Germinal center (tissue), 1 donor: ENCODE measurements at places on chromosomes 2 and 18.

DNA sequence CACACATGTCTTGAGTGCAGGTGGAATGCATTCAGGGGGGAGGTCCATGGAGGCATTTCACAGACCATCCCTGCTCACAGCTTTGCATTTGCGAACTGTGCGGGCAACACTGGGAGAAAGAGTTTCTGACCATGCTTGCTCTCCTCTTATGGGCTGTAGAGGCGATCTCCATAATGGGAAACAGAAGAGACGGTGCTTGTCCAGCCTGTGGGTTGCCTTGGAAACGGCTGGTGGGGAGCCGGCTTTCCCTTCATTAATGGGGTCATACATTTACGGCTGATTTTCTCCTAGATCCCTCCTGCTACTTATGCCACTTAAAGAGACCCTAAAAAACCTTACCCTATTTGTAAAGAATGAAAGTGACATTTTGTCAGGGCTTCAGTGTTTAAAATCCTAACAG lies 147.4 kb downstream of the SOX11 start:
- DNase-seq = no peak

- DNase-seq = no peak
Observed at GRCh38 chr2:148978706-148979105, 59.8 kb upstream of the LYPD6B start.

- no peak for DNase-seq
Observed at GRCh38 chr2:231462729-231463465, 1.4 kb downstream of the NCL start.

GRCh38 chr18:68427951-68428401 lies 286.9 kb downstream of the TMX3 start:
- DNase-seq = no peak

DNA sequence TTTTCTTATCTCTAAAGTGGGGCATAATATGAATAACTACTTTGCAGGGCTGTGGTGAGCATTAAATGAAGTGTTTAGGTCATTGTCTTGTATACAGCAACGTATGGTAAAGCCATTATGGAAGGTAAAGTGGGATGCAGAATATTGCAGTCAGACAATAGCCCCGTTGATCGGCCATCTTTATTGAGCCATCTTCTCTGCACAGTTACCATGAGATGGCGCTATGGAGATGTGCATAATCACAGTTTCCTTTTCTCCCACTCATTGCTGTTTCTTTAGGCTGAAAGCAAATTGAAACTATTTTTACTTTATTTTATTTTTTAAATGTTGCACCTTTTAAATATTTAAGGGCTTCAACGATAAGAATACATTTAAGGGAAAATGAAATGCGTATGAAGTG lies 108.9 kb downstream of the THSD7B start:
- DNase-seq = no peak

DNA sequence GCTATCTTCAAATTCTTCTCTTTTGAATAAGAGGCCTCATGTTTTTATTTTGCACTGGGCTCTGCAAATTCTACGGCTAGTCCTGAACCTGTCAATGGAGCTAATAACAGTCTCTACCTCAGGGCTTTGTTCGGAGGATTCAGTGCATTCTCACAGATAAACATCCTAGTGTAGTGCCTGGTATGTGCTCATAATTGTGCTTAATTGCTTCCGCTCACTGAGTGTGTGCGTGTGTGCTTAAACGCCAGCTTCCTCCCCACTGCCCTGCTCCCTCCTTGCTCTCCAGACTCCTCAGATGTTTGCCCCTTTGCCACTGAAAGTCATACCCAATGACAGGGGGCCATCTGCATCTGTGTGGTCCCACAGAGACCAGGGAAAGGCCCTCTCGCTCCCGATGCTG lies 6.7 kb downstream of the GYPC start:
- DNase-seq = no peak

GRCh38 chr2:239737144-239737463 lies 288.0 kb downstream of the NDUFA10 start:
- no peak for DNase-seq

DNA sequence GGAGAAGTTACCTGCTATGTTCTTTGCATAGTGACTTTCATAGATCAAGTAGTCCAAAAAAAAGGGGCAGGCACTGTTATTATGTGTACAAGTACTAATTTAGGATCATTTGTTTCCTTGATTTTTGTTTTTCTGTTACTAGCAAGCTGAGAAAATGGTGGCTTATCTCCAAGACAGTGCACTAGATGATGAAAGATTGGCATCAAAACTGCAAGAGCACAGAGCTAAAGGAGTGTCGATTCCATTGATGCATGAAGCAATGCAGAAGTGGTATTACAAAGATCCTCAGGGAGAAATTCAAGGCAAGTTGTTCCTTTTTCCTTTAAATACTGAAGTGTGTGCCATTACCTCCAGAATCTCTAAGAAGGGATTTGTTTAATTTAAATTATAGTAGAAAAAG lies 19.6 kb upstream of the KCNJ13 start:
- DNase-seq = no peak

- DNase-seq = no peak
Observed at GRCh38 chr2:171317492-171318125, 116.2 kb downstream of the METTL8 start.

- DNase-seq = no peak
Observed at GRCh38 chr2:124209441-124209840, 184.4 kb downstream of the CNTNAP5 start.

DNA sequence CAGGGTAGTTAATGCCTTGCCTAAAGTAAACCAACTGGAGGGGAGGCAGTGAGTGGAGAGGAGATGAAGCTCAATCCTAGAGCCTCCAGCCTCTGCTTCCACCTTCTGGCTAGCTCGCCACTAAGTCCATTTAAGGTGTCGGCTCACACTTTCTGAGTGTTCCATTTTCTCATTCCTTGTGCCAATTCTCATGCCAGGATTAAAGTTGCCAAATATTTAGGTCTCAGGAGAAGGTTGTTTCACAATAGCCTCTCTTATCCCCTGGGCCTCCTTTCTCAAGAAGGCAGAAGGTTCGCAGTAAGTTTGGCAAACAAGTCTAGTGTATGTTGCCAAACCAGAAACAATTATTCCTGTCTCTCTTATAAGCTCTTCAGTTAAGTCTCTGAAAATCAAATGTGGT lies 57.2 kb downstream of the TACR1 start:
- DNase-seq = no peak

DNA sequence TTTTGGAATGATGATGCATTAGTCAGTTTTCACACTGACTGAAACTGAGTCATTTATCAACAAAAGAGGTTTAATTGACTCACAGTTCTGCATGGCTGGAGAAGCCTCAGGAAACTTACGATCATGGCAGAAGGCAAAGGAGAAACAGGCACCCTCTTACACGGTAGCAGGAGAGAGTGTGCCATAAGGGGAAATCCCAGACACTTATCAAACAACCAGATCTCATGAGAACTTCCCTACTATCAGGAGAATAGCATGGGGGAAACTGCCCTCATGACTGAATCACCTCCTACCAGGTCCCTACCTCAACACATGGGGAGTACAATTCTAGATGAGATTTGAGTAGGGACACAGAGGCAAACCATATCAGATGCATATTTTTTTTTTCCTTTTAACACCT lies 504.5 kb upstream of the VRK2 start:
- DNase-seq = no peak

GRCh38 chr2:228377533-228377932 lies 196.0 kb upstream of the SPHKAP start:
- DNase-seq = no peak

DNA sequence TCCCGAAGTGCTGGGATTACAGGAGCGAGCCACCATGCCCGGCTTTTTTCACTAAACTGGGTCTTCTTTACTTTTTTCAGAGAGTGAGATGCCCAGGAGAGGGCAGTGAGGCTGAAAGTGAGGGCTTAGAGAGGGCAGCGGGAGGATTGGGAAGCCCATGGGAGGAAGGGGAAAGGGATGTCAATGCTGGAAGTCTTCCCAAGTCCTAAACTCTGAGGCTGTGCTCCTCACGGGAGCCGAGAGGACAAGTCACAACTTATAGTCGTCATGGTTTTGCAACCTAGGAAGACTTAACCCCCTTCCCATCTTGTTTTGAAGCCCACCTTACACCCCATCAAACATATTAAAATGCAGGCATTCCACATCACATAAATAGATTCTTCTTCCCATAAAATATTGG lies 15.1 kb upstream of the MEP1B start:
- no peak for DNase-seq

- no peak for DNase-seq
Observed at GRCh38 chr2:60440767-60441163, 112.7 kb downstream of the BCL11A start.

DNA sequence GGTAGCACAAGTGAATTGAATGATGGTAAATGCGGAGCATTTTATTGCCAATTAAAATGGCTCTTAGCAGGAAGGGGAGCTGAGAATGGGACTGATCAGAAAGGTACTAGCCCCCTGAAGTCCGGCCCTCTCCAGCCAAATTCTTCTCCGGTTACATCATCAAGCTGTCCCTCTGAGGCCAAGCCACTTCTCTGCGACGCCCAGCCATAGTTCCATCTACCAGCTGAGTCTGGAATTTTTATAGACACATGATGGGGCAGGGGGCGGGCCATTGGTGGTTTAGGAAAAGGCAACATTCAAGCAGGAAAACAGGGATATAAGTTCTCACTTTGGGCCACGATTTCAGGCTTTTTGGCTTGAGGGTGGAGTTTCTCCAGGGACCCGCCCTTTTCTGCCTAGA lies 22.7 kb downstream of the RPRM start:
- DNase-seq = no peak

- no peak for DNase-seq
Observed at GRCh38 chr2:74778381-74779264, 55.3 kb upstream of the HK2 start.
